ENCODE measurements at places on chromosomes 2 and 18.
A peak's percentile ranks its signal among the peaks of the same experiment; 100 is the strongest.

DNA sequence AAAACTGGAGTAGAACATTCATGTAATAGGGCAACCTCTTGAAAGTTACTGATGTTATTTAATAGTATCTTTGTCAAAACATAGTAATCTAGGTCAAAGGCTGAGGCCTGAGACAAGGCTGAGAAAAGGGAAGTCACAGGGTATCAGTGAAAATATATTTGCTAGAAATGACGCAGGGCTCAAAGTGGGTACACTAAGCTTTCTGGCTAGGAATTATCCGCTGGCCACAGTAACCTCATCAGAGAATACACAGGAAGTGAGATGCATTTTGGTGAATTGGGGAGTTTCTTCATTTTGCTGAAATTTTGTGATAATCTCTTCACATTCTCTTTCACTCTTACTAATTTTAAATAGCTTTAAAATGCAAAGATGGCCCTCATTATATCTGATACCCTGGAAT is 206.8 kb downstream of the OTX1 start:
- no peak for DNase-seq

GRCh38 chr2:42792583-42793333 is at the start of gene HAAO:
Gene HAAO, minus strand, starts transcription at chr2:42792583. Its CDS starts 47 bp downstream, at chr2:42792536.
- peak; percentile 57 for DNase-seq

DNA sequence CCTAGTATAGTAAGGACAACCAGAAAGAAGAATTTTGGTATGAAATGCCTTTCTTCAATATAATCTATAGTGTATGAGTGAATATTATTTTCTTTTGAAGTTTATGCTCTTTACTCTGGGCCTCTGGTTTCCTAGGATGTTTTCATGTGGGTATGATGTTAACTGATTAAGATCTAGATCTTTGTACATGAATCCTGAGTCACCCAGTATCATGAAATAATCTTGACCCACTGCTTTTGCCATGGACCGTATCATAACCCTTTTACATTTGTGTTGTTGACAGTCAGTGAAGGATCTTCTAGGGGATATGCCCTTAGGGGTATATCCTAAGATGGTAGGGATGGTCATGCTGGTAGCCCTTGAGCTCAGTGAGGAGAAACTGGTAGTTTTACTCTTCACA is 100.3 kb downstream of the RAB3GAP1 start:
- no peak for DNase-seq

DNA sequence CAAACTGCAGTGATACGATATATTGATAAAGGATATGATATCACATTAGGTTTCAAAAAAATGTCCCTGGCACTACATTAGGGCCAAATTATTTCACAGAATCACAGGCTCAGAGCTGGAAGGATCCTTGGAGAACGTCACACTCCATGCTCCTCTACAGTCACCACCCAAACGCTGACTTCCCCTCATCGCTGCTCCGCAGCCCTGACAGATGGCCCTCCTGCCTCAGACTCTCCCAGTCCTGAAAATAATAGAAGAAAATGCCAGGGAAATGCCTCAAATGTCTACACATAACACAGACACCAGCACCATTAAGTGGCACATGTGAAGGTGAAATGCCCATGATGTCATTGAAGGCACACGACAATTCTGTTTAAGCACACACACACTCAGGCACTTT is 72.0 kb downstream of the ZNF521 start:
- no peak for DNase-seq

DNA sequence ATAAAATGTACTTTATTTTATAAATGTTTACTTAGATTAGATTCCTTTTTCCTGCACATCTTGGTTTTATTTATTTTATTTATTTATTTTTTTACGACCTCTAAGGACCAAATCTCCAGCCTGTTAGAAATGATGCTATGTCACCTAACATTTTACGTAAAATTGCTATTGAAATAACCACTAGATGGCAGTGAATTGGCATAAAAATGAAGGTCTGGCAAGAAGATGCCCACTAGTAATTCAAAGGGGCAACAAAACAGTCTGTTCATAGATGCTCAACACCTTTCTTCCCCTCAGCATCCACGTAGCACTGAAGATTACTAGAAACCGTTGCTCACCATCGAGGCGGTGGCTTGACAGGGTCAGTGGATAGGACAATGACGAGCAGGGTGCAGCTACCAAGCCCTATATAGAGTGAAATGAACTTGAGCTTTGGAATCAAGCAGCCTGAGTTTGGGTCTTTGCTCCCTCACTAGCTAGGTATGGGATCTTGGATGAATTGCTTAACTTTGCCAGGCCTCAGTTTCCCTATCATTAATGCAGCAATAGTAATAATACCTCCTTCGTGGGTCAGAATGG is 128.7 kb upstream of the L3MBTL4 start:
- no peak for DNase-seq

GRCh38 chr2:127275356-127275755 is 18.6 kb downstream of the ERCC3 start:
- no peak for DNase-seq

DNA sequence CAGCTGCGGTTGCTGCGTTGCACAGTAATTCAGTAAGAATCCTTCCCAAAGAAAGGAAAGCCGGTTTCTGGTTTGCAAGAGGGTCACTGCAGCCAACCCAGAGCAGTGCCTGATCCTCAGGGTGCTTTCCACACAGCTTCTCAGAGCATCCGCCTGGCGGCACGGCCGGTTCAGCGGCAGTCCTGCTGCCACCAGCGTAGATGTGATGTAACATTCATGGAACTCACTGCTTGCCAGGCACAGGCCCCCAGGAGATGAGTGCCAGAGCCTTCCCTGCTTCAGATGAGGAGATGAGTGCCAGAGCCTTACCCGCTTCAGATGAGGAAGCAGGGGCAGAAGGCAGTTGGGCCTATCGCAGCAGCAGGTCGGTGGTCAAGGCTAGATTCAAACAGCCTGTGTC is 230.2 kb downstream of the GBX2 start:
- no peak for DNase-seq

DNA sequence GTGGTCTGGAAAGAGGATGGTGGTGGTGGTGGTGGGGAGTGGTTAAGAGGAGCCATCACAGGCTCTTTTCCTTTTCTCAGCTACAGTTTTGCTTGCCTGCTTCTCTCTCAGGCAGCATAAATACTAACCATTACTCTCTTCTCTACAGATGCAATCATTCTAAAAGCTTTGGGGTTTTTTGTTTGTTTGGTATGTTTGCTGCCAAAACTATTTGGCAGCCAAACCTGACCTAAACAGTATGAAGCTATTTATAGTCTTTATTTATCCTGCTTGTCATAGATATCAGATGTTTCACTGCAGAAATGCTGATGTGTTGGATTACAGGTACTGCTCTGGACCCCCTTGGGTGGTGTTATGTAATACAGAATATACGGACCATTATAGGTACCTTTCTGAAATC is 15.3 kb downstream of the SIX3 start:
- no peak for DNase-seq

- DNase-seq, result no peak
Observed at GRCh38 chr2:104977958-104978357, 59.9 kb upstream of the MRPS9 start.

GRCh38 chr2:14751581-14751980 is 119.1 kb downstream of the LRATD1 start:
- no peak for DNase-seq

DNA sequence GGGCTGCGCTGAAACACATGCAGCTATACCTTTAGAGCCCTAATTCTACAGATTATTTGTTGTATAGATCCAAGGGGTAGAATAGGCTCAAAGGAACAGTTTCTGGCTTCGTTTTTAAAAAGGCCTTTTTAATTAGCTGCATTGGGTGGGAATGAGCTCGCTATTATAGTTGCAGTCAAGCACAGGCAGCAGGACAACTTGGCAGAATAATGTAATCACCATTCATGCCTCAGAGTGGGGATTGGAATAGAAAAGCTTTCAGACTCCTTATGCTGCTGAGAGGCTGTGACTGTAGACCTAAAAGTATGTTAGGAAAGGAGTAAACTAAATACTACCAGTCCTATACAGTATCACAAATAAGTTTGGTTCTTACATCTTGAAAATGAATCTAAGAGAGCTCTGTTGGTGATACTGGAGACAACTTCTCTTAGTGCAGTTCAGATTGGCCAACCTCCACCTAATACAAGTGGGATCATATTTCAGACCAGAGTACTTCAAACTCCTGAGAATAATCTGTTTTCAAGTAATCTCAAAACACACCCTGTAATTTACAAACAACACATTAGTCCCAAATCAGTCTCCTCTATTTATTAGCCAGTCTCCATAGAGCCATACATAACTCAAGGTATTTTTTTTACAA is 121.4 kb downstream of the ANTXR1 start:
- DNase-seq, result no peak

DNA sequence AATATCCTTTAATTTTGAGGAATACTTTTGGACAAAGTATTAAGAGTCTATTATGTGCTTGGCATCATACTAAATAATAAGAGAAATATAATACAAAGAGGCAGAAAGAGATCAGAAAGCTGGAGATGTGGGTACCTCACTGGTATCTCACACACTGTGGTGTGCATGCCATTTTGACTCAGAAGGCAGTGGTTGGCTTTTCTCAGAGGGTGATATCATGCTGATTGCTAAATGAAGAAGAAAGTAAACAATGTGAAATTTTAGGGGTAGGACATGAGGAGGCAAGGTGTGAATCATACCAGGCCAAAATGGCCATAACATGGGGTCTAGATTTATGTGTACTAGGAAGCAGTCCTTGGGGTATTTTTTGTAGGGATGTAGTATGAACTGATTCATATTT is 16.6 kb upstream of the SPOPL start:
- no peak for DNase-seq

DNA sequence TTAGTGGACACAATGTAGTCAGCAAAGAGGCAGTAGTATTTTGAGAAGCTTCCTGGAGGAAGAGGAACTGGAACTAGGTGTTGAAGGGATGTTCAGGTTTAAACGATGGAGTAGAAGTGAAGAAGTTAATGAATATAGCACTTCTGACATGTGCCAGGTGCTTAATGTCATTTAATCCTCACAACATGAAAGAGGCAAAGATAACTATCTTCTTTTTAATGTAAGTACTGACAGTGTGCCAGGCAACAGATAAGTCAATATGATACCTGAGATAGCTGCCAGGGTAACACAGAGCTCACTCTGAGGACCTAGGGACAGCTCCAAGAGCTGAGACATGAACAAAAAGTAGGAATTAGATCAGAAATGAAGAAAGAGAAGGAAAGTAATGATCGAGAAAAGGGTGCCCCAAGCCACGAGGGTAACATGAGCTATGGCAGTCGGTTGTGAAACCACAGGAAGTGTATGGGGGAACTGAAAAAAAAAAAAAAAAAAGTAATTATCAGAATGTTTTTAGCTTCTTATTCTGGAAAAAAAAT is 140.7 kb downstream of the RNF144A start:
- DNase-seq, result no peak

DNA sequence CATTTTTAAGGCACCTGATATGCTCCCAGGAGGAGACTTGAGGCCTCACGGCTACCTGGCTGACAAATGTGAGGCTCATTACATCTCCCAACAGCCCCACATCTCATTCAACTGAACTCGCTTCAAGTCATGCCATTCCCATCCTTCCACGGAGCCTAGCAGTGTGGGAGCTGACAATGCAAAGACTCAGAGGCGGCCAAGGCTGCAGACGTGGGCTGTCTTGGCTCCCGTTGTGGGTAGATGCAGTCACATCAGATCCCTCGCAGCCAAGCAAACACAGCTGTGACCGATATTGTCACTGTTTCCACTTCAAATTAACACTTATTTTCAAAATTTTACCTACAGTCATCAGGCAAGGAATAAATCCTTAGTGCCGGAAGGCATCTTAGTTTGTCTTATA is 64.0 kb upstream of the TRIB2 start:
- DNase-seq, result no peak

- no peak for DNase-seq
Observed at GRCh38 chr2:238589591-238590460, 163.1 kb downstream of the ASB1 start.

DNA sequence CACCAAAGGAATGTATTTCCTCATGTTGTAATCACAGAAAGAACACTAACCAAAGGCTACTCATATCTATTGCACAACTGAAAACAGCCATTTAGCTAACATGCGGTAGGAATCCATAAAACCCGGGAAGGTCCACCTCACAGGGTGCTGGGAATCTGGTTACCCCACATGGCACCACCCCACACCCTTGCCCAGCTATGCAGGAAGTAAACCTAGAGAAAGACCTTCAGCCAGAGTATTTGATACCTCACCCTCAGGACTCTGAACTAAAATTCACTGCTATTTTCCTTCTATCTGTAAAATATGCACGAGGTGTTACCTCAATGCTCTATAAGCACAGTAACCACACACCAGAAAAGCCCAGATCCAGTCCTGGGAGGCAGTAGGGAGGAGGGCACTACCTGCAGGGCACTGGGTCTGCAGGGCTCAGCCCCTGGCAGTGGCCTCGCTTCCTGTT is 45.8 kb downstream of the PTPN2 start:
- DNase-seq, result no peak
